ENCODE measurements at places on chromosomes 2 and 18. TPM values are rescaled to one million over a fixed set of nuclear protein-coding genes. Genes with fewer than 3 reads are reported as not detected.

Gene EML6
- 23.8 TPM for total RNA-seq

Gene FER1L5
- total RNA-seq, result 1.6 TPM

Gene RPRM
- 71.7 TPM for total RNA-seq

Gene SP140
- total RNA-seq, result 1.9 TPM

Gene LYPD1
- 25.4 TPM for total RNA-seq

Gene CCNYL1
- 21.0 TPM for total RNA-seq

Gene PROKR1
- total RNA-seq, result 2.8 TPM

Gene MAL
- not detected for total RNA-seq

Gene PARD6G
- total RNA-seq, result 11.6 TPM

Gene SFXN5
- total RNA-seq, result 31.6 TPM

Gene REEP1
- total RNA-seq, result 191 TPM

Gene GRP
- 18.5 TPM for total RNA-seq

Gene ABCG5
- not detected for total RNA-seq

Gene DCDC2C
- total RNA-seq, result 1.6 TPM

Gene SFTPB
- total RNA-seq, result not detected

Gene ANKRD23
- 10.6 TPM for total RNA-seq

Gene C2orf78
- not detected for total RNA-seq

Gene DSC1
- total RNA-seq, result not detected

Gene DNAJC5G
- not detected for total RNA-seq

Gene RASGRP3
- total RNA-seq, result 12.2 TPM

Gene IL36A
- total RNA-seq, result not detected

Gene SDC1
- total RNA-seq, result 5.3 TPM

Gene CIB4
- total RNA-seq, result not detected

Gene ANO7
- 0.63 TPM for total RNA-seq

Gene NAGK
- total RNA-seq, result 64.5 TPM

Gene TBR1
- 132 TPM for total RNA-seq

Gene KIF5C
- total RNA-seq, result 398 TPM

Gene RAX
- not detected for total RNA-seq

Gene DOK6
- total RNA-seq, result 94.5 TPM

Gene SPATA3
- total RNA-seq, result not detected

Gene AKAIN1
- total RNA-seq, result 3.8 TPM
